ENCODE measurements at places on chromosomes 5 and 9.

- no peak for DNase-seq
Measured at GRCh38 chr5:124655251-124655917, 91.1 kb downstream of the ZNF608 start.

DNA sequence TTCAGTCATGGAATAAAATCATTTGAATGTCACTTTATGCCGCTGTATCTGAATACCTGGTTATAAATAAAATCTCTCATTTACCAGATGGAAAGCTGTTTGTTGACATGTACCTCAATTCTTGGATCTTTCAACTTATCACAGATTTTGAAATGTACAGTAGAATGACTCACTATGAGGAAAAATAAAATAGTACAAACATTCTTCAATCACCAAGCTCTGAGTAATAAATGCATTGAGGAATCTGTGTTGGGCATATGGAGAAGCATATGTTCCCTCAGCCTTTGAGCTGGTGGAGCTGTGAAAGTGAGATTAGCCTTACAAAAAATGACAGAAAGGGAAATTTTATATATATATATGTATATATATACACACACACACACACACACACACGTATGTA lies 175.4 kb downstream of the KIAA0825 start:
- DNase-seq: no peak

- DNase-seq: no peak
Measured at GRCh38 chr9:38277601-38278200, 114.8 kb upstream of the ALDH1B1 start.

DNA sequence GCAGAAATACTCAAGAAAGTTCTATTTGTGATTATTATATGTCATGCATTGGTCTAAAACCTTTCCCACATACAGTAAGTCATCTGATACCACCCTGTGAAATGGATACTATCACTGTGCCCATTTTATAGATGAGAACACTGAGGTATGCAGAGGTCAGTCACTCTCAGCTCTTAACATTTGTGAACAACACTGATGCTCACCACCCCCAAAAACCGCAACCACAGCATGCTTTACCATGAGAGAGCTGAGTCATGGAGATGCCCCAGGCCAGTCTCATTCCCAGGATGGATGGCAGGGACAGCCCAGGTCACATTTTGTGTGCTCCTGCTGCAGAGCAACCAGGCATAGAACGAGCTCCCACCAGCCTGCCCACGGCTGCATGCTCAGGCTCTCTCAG lies 53.5 kb upstream of the IRX1 start:
- DNase-seq: no peak

GRCh38 chr9:101443364-101443771 lies 7.8 kb upstream of the ALDOB start:
- DNase-seq: no peak

GRCh38 chr5:112795944-112796678 lies 58.4 kb downstream of the APC start:
- no peak for DNase-seq

- no peak for DNase-seq
Measured at GRCh38 chr9:86867804-86868313, 79.4 kb downstream of the GAS1 start.

DNA sequence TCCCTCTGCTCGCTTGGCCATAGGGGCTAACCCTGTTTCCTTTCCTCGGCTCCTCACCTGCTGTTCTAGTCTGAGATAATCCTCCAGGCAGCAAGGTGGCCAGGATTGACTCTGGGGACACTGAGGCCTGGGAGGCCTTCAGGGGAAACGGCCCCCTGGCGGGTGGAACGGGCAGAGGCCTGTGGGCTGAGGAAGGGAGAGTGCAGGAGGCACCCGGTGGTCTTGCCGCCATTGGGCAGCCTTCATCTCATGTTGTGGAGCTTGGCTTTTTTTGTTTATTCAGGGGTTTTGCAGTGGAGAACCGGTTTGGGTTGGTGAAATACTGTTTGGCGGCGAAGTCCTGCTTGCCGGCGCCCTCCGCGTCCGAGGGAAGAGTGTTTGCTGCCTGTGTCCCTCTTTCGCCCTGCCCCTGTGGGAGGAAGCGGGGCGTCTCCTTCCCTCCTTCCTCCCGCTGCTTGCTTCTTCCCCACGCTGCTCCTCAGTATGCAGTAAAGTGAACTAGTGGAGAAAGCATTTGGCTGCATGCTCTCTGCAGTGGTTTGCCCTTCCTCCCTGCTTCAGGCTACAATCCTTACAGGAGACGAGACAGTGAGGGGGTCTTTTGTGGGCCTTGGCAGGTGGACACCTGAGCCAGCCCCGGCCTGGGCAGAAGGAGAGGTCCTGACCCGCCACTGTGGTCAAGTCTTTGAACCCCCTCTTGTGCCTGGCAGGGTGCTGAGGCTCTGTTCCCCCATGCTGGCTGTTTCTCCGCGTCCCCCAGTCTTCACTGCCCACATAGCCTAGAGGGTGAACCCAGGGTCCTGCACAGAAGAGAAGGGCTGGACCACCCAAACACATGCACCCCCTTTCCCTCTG lies 30.8 kb upstream of the PRDM12 start:
- DNase-seq: no peak

DNA sequence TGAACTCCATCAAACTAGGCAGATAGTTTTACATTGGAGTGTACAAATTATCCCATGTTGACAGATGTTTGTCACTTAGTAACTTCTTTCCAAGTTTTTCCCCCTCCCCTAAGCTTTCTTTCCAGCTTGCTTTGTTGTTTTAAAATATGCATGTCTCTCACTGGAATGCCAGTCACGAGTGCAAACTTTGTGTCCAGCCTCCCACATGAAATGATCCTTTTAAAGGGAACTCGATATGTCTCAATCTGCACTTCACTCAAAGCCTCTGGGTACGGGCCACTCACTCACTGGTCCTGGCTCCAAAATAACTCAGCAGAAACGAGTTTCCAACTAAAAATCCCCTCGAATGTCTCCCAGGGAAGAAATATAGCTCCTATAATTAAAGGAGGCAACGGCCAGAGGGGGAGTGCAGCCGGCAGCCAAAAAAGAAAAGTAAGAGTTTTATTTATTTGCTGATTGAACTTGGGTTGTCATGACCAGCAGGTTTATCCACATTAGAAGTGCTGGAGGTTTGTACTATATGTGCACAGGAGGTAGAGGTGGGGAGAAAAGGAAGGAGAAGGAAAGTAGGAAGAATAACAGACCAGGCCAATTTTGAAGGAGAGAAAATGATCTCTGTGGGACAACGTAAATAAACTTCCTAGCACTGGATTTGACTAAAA lies 17.5 kb downstream of the NR2F1 start:
- no peak for DNase-seq

- DNase-seq: peak; percentile 11
Measured at GRCh38 chr5:58886315-58887207, 303.7 kb downstream of the RAB3C start.

- DNase-seq: no peak
Measured at GRCh38 chr5:6633469-6634245, 417 bp downstream of the SRD5A1 start.

- no peak for DNase-seq
Measured at GRCh38 chr5:146622391-146622790, 106.4 kb upstream of the GPR151 start.

DNA sequence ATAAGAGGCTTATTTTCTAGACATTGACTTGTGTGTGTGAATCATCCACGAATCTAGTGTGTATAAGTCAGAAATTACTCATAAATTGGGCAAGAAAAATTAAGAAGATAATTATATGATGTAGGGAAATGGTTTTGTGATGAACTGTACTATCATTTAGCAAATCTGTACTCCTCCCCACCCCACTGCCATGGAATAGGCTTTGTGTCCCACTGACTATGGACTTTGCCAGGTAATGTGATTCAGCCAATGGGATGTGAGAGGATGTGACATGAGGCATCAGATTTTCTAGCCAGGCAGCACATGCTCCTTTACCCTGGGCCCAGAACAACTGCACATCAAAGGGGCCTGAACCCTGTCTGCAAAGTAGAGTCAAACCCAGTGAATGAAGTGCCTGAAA lies 406.6 kb downstream of the CTNND2 start:
- DNase-seq: no peak

GRCh38 chr5:107512029-107512428 lies 158.7 kb downstream of the EFNA5 start:
- no peak for DNase-seq

GRCh38 chr5:126383246-126383645 lies 40.0 kb upstream of the GRAMD2B start:
- no peak for DNase-seq

- no peak for DNase-seq
Measured at GRCh38 chr5:52956014-52956413, 33.1 kb upstream of the ITGA2 start.

DNA sequence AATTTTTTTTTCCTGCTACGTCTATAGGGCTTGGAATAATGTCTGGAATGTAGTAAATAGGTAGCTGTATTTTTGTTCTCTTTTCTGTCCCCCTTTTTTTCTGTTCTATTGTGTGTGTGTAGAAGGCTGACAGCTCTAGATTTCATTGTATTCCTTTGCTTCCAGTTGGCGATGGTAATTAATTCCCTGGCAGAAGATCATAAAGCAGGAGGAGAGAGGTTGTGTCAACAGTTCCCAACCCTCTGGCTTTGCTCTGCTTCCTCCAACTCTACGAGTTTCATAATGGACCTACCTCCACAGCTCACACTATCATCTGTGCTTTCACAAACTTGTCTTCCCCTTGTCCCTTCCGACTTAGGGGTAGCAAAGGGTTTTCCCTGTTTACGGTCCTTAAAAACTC lies 117.9 kb upstream of the CDH18 start:
- DNase-seq: no peak

GRCh38 chr5:178387061-178387855 lies 154.7 kb upstream of the PHYKPL start:
- no peak for DNase-seq

DNA sequence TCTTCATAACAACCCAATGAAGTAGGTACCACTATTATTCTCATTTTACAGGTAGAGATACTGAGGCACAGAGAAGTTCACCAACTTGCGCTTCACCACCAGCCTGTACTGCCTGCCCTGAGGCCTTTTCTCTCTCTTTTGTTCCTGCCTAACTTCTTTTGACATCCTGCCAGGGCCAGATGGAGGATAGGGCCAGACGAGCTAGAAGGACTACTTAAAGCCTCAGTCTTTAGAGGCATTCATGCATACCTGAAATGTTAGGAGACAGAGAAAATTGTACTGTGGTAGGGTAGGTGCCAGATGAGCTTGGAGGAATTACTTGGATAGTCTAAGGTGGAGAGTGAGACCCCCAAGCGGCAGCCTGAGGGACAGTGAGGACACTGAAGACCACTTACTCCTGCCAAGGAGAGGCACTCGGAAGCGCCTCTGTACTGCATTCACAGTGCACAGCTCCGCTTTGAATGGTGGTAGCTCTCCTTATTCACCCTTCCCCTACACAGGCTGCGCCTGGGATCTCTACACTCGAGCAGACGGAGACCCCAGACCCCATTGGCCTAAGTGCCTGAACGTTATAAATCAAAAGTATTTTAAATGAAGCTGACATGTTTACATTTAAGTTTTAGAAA lies 6.2 kb upstream of the ORM1 start:
- DNase-seq: no peak

- no peak for DNase-seq
Measured at GRCh38 chr9:130142641-130143040, 29.6 kb upstream of the NCS1 start.

- no peak for DNase-seq
Measured at GRCh38 chr5:170623576-170624181, 119.9 kb downstream of the KCNIP1 start.

- DNase-seq: no peak
Measured at GRCh38 chr5:147509710-147510651, at the start of gene DPYSL3. DPYSL3 (minus strand) TSS chr5:147510068; CDS start chr5:147509858, 210 bp downstream.

DNA sequence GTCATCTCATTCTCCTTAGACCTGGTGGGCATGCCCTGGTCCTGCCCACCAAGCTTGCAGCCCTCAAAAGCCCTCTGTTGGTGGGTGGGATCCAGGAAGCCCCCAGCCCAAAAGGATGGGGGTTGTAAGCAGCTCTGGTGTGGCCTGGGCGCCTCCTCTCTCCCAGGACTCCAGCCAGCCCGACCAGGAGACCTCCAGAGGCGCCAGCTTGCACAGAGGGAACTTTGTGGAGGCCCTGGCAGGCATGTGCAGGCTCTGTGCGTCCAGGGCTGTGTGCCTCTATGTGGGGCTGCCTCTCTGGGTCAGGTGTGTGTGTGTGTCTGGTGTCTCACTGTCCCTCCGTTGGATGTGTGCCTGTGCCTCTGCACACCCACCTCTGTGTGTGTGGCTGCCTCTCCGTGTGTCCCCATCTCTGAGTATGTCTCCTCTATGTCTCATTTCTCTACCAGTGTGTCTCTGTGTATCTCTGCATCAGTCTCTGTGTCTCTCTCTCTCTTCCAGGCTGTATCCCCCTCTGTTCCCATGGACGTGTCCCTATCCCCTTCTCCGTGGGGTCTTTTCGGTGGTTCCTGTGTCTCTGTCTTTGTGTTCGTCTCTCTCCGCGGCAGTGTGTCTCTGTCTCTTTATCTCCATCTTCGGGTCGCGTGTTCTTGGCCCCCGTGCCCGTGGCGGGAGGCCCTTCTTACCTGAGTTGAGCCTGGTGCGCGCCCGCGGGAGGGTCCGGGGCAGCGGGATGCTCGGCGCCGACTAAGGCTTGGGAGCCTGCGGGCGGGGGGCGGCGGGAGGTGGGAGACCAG lies 501 bp downstream of the ENHO start:
- no peak for DNase-seq

DNA sequence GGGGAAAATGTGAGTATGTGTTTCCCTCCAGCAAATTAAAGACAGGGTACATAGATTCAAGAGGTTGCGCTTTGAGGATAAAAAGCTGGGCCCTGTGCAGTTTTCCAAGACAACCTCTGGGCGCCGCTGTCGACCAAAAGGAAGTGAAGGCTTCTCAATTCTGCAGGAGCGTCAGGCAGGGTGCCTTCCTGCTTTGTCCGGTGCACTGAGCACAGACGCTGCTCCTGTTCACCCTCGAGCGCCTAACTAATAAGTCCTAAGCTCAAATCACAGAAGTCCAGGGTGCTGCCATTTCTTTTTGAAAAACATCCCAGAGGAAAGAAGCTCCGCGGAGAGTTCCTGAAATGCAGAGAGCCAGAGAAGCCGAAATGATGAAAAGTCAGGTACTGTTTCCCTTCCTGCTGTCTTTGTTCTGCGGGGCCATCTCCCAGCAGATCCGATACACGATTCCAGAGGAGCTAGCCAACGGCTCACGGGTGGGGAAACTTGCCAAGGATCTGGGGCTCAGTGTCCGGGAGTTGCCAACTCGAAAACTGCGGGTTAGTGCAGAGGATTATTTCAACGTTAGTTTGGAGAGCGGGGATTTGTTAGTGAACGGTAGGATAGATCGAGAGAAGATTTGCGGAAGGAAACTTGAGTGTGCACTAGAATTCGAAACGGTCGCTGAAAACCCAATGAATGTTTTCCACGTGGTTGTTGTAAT lies at the start of gene PCDHGB1:
Gene PCDHGB1 (plus strand): TSS at position 183 of the 703 bp plus-strand sequence. CDS start 162 bp downstream, at position 345.
- no peak for DNase-seq

Measured in T-helper 22 cell (primary cell).